ENCODE measurements at places on chromosomes 2 and 18.

DNA sequence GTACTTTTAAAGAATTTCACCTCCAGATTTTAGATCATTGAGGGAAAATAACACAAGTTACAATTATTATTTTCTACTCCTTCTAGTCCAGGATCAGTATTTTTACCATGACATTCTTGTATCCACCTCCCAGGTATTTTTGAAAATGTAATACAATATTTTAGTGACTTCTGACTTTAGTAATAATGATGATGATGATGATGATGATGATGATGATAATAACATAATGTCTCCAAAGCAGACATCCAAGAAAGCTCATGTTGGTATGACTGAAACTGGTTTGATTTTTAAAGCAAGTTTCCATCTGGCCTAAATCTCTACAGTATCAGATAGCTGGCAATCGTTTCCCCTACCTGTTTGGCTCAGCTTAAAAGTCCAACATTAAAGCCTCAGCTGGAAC, 140.0 kb upstream of the GULP1 start:
- no peak for DNase-seq

DNA sequence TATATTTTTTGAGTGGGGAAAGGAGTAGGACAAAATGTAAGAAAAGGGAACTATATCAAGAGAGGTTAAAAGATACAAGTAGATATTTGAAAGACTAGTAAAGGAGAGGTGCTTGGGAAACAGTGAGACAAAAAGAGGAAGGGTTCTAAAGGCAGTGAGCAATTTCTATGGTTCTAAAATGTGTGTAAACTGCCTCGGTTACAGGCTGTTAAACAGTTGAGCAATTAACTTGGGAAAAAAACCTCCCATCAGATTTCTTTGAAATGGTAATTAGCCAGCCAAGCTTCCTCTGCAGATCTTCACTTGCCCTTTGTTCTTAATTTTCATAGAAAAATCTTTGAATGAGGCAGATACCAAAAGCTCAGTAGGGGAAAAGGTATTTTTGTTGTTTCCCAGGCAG, 238.7 kb upstream of the KCNH7 start:
- no peak for DNase-seq

GRCh38 chr2:127490283-127490682, 36.0 kb downstream of the IWS1 start:
- DNase-seq, result no peak

DNA sequence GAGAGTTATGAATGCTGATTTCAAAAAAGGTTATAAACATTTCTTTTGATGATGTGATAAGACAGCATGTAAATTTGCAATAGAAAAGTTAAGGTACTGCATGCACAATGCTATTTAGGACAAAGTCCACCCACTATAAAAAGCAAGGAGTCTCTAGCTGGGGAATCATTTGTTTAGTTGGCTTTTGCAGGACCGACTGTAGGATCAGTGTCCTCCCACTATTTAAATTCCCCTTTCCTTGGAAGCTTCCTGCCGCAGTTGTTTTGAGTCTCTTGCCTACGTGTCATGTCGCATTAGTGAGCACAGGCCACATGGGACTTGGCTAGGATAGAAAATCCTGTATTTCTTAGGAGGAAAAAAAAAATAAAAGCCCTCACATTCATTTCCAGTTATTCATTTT, 13.1 kb downstream of the QPCT start:
- no peak for DNase-seq

- peak; percentile 34 for DNase-seq
Measured at GRCh38 chr2:173972636-173973035, 7.5 kb upstream of the SP3 start.

DNA sequence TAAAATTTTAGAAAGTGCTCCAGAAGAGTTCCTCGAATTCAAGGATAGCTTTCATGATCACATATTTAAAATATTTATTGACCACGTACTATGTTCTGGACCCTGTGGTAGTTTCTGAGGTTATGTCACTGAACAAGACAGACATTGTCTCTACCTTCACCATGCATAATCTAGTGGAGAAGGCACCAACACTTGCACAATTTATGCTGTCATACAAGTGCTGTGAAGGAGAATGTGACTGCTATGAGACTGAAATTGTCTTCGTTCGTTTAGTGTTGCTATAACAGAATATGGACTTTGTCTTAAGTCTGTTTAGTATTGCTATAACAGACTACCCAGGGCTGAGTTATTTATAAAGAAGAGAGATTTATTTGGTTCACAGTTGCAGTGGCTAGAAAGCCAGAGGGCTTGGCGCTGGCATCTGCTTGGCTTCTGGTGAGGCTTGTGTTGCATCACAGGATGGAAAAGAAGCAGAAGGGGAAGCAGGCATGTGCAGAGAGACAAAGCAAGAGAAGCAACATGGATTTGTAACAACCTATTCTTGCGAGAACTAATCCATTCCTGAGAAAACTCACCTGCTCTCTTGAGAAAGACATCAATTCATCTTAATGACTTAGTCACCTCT, 50.0 kb upstream of the RFX8 start:
- DNase-seq, result no peak

DNA sequence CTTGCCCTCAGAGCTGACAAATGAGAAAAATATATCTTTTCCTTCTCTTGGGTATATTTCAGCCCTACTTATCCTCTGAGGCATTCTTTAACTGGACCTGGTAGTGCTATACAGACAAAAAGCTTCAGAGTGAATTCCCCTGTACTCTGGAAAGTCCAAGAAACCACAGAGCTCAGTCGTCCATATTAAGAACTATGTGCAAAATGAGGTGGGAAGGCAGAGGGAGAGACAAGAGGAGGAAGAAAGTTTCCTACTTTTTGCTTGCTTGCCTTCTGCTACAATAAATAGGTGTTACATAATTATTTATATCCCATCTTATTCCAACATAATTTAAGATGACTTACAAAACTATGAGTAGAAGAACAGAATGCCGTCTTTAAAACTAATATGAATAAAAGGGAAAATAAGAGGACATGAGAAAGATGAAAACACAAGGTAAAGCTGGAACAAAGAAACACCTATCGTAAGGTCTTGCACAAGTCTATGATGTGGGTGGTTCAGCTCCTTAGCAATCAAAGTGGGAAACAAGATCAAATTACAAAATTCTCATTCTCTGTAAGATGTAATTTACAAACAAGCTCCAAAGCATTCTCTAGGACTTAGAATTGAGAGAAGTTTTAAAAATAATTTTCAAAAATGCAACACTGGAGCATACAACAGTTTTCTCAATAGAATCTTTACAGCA, 97.9 kb downstream of the BAZ2B start:
- DNase-seq, result peak; percentile 28

GRCh38 chr18:40553029-40553428, 1402.0 kb upstream of the PIK3C3 start:
- DNase-seq, result no peak

- peak; percentile 42 for DNase-seq
Measured at GRCh38 chr2:168920504-168921157, 19.5 kb downstream of the G6PC2 start.

DNA sequence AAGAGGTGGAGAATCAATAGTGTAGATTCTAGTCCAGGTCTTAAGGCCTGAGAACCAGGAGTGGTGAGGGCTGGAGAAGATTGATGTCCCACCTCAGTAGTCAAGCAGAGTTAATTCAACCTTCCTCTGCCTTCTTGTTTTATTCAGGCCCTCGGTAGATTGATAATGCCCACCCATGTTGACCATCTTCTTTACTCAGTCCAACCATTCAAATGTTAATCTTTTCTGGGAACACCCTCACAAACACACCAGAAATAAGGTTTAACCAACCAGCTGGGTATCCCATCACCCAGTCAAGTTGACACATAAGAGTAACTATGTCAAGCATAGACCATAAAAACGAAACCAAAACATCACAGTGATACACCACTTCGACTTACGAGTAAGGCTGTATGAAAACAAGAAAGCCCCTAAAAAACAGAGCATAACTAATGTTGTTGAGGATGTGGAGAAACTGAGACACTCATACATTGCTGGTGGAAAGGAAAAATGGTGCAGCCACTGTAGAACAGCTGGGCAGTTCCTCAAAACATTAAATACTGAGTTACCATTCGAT, 57.5 kb downstream of the SLC35F5 start:
- DNase-seq, result no peak

- peak; percentile 61 for DNase-seq
Measured at GRCh38 chr2:42102024-42102590, 54.3 kb downstream of the PKDCC start.

- peak; percentile 35 for DNase-seq
Measured at GRCh38 chr2:177239932-177240630, 24.4 kb downstream of the NFE2L2 start.

DNA sequence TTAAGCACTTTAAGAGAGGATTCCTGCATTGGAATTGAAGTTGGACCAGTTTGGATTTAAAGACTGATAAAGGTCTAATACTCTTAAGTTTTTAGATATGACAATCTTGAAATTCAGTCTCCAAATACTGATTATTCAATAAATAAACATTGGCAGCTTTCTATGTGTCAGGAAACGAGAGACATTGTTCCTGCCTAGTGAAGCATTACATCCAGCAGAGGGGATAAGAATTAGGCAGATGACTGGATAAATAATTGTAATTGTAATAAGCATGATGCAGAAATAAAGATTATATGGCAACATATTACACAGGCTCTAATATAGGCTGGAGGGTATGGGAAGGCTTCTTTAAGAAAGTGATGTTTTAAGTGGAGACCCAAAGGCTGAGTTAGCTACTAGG, 226.5 kb upstream of the MMADHC start:
- DNase-seq, result no peak

- no peak for DNase-seq
Measured at GRCh38 chr18:55869556-55870501, 281.8 kb upstream of the TCF4 start.

GRCh38 chr2:162075689-162076132, 1.7 kb upstream of the DPP4 start:
- no peak for DNase-seq

DNA sequence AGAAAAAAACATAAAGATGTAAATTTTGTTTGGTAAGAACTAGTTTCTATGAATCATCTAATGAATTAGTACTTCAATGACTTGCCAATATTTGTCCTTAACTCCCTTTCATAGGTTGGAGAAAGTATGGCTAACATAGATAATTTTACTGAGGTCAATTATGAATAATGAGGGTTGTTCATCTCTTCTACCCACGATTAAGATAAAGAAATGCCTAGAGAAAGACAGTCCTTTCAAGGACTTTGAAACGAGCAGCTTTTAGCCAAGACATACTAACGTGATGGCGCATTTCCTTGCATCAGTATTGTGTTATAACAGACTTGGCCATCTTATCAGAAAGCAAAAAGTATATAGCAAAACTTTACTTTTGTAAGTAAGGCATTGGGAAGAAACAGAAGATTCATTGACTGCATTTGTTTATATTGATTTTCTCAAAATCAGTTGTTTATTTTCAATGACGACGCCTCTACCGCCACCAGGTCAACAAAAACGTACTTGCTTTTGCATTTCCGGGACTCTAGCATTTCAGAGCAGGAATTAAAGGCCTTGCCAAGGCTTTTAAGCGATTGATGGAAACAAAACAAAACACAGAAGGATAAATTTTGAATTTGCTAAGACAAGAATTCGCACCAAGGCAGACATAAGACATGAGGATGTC, 961 bp downstream of the RBM43 start:
- peak; percentile 49 for DNase-seq

DNA sequence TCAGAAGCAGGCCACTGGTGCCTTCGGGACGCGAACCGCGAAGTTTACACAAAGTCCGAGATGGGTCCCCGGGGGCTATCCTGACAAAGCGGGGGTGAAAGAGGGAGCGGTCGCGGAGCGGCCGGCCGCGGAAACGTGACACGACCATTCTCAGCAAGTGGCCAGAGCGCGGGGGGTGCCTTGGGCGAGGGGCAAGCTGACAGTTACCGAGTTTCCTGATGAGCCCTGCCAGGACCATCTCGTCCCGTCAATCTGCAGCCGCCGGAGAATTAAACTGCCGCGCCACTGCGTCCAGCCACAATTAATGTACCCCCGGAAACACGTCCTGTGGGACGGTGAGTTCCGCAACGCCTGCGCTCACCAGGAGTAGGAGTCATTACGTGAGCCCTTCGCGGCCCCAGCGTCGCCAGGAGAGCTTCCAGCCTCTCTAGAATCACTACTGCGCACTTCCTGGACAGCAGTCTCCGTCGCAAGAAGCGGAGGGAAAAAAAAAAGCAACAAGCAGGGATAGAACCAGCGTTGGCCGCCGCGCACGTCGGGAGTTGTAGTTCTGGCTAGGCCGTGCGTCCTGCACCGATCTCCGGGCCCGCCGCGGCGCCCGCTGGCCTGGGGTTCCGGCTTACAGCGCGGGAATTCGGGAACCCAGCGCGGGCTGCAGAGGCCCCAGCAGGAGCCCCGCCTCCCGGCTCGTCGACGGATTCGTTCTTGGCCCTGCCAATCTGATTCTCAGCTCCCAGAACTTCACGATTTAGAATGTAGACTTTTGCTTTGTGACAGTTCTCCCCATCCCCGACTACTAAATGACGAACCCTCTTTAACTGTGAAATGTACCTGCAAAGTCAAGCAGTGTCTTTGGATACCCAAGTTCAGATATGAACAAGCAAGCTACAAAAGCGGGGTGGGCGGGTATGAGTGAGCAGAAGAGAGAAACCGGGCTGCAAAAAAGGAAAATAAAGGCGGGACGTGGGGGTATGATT, at the start of gene RTTN:
Gene RTTN (minus strand): TSS at position 267 of the 977 bp plus-strand sequence. CDS start 29 bp downstream, at position 238.
- DNase-seq, result peak; percentile 87

GRCh38 chr18:29096079-29096770, 919.3 kb upstream of the CDH2 start:
- DNase-seq, result no peak

DNA sequence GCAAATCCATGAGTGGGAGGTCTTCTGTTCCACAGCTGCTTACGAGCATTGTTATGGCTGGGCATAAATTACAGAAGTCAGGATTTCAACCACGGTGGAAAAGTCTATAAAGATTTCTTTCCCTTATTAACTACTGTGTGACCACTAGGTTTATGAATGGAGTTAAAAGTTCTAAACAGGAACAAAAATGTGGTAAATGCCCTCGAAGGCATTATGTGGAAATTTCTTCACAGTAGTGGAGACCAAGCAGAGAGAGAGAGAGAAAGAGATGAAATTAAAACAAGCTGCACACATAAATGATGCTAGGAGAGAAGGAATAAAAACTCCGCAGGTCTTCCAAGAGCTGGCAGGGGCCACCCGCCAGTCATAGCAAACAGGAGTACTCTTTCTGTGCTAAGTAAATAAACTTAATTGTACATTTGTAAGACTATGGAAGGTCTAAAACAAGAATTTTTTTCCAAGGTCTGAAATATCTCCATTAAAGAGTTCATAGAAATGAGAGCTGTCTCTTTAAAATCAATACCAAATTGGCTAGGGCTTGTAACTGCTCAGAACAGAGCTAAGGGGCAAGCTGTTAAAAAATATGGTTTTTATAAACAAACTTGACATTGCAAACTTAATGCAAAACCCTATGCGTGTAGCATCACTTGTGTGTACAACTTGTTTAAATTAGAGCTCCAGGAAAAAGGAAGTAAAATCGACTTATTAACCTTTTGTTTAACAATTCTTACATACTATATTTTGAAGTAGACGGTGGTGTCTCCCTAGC, 438.2 kb downstream of the MEIS1 start:
- no peak for DNase-seq

GRCh38 chr2:147577323-147577997, 267.4 kb upstream of the ACVR2A start:
- DNase-seq, result no peak

GRCh38 chr2:236600892-236601291, 31.3 kb downstream of the ACKR3 start:
- DNase-seq, result no peak

GRCh38 chr2:45904267-45904945, 252.9 kb downstream of the PRKCE start:
- DNase-seq, result no peak

Data from kidney glomerular epithelial cell (primary cell).